Stimulated activated CD8-positive, alpha-beta memory T cell treated with anti-CD3 and anti-CD28 coated beads, Interleukin-2, amount 100 ng/mL, for 48 hours (primary cell): ENCODE measurements at places on chromosomes 4 and X.

DNA sequence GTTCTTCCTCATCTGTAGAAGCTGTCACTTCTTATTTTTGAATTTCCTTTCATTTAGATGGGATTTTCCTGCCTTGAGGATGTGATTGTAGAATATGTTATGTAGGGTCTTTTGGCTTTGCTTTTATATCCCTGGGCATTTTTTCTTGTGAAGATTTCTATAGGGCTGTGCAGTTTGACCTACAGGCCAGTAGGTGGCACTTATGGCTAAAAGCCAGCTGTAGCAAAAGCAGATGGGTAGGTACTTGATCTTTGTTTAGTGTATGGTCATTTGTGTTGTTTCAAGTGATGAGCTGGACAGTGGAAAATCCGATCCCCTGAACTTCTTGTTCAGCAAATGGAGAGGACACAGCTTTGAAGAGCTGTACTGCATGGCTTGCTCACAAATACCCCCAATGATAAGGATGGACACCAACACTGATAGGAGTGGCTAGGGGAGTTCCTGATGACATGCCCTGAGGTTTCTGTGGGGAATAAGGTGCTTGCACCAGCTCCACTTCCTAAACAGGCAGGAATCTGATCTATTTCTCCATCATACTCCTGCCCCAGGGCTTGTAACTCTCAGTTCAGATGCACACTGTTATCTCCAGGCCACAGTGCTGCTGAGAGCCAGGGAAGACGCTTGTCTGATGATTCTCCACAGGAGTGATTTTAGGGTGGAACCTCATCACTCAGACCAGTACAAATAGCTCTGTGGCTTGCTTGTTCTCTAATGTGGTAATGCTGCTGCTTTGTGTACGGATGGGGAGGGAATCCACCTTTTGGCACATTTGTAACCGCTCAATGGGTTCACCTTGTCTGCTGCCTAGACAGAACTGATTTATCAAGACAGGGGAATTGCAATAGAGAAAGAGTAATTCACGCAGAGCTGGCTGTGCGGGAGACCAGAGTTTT, 417.1 kb upstream of the MAGEB16 start:
- no peak for DNase-seq

GRCh38 chrX:150032742-150033141, 94.5 kb upstream of the EOLA2 start:
- DNase-seq = no peak

- no peak for DNase-seq
These were observed 131.2 kb upstream of the STX18 start for GRCh38 chr4:4673070-4673469.

DNA sequence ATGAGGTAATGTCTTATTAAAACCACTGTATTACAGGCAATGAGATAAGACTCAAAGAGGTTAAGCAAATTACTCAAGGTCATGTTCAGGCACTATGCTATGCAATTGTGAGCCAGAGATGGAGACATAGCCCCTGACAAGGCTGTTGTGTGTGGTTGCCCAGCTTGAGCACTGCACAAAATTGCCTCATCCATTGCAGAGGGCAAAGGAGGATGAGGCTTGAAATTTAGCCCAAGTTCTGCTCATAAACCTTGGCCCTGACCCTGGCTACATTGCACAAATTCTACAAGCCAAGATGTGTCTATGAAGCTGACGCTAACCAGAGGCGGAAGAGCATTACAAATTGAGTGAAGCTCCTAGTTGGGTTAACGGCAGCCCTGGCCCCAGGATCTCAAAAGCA, 65.6 kb upstream of the PGM2 start:
- DNase-seq = no peak

DNA sequence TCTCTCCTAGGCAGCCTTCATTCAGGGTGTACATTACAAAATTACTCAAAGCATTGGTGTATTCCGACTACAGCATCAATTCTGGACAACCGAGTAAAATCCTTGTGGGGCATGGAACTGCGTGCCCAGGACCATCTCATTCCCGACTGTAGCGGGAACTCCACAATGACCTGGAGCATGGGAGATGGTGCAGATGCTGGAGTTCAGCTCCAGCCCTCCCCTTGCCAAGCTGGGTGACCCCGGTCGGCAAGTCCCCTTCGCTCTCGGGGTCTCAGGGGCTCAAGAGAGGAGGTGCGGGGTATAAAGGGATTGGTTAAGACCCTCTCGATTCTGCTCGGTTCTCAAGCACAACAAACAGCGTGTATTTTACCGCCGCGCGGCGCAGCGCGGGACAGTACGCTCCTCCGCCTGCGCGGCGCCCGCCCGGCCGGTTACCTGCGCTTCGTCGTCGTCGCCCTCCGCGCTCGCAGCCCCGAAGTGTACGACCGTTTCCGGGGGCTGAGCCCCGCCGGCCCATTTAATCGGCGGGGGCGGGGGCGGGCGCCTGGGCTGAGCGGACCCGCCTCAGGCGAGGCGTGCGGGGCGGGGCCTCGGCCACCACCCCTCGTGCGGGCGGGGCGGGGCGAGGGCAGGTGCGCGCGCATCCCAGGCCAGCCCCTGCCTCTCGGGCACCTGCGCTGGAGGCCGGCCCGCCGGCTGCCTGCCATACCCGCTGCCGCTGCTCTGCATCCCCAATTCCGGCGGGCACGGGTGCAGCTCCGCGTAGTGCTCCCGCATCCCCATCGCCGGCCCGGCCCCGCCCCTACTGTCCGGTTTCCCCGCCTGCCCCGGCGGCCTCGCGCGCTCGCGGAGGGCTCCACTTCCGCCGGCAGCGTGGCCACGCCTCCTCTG, at the start of gene G6PD:
TSS of gene G6PD (minus strand) at position 493 of the 891 bp plus-strand sequence. CDS start 691 bp downstream, outside the sequence.
- DNase-seq = peak; percentile 74

DNA sequence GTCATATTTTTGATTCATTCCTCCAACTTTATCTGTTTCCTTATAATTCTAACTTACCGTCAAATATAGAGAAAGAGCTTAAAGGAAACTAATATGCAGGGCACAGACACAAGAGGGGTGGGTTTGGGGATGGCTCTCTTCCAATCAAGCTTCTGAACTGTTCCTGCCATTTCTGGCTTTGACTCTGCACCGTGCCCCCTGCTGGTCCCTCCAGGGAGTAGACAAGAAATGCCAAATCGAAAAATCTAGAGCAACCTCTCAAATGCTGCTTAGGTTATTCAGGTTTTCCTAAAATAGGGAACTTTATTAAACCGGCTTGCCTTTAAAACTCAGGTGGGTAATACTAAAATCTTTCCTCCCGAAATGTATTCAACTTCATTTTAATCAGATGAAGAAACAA, 39.8 kb upstream of the VCX3A start:
- DNase-seq = no peak

DNA sequence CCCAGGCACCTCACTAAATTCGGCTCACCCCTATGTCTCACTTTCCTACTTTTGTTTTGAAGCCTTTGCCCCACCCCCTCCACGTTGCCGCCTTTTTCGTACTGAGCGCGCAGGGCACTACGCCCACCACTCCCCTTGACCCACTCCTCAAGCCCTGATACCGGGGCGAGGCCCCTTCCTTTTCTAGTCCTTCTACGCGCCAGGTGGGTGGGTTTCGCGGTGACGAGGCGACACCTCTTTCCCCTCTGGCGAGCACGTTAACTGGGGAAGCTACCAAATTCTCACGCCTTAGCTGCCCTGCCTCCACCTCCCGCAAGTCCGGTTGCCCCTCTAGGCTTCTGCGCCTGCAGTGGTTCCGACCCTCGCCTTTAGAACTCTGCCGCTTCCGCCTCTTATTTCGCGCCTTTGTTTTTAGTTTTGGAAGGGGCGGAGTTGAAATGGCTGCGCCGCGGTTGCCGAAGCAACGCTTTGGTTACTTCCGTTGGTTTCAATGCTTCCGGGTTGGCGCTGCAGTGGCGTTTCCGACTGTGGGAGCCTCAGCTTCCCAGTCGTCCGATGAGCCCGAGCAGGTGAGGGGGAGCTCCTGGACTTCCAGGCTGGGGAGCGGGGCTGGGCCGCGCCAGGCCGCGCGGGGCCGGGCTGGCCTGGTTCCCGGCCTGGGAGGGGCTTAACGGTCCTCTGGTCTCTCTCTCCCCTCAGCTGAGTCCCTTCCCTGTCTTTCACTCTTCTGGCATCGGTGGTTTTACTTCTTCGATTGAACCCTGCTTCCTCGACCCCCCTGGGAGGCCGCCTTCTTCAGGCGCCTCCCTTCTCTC, at the start of gene SLC25A14:
TSS of gene SLC25A14 (plus strand) at position 512 of the 815 bp plus-strand sequence. CDS start 360 bp downstream, outside the sequence.
- DNase-seq = peak; percentile 47

DNA sequence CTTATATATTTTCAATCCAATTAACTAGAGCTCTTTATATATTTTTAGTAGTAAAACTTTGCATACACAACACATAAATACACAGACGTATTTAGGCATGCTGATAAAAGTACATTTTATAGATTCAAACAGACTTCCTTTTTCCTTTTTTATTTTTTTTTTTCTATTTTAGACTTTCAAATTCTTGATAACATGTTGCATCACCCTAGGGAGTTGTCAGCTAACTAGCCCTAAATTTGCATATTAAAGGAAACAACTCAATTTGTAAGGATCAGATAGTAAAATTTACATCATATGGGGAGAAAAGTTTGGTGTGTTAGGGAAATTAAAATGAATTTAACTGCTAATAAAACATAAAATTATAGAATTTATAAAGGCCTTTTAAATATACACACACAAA, 47.4 kb upstream of the APOOL start:
- no peak for DNase-seq

DNA sequence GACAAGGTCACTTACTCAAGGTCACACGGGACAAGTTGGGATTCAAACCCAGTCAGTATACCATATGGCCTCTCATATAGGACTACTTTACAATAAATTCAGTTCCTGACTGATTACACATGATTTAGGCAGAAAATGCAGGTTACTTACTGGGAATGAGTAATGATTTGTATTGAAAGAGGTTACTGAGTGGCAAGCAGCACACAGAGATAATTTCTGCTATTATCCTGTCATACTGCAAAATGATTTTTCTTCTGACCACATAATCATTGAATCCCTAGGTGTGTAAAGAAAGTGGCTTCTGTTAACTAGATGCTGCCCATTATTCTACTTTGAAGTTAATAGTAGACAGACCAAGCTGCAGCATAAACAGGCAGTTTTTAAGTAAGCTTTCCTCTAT, 8.2 kb downstream of the FREM3 start:
- no peak for DNase-seq

- no peak for DNase-seq
These were observed 10.7 kb upstream of the WDR17 start for GRCh38 chr4:176054942-176055341.

GRCh38 chr4:183508697-183509335, 4.0 kb downstream of the ING2 start:
- DNase-seq = no peak

GRCh38 chr4:60089546-60090273, 1110.4 kb upstream of the ADGRL3 start:
- DNase-seq = no peak

DNA sequence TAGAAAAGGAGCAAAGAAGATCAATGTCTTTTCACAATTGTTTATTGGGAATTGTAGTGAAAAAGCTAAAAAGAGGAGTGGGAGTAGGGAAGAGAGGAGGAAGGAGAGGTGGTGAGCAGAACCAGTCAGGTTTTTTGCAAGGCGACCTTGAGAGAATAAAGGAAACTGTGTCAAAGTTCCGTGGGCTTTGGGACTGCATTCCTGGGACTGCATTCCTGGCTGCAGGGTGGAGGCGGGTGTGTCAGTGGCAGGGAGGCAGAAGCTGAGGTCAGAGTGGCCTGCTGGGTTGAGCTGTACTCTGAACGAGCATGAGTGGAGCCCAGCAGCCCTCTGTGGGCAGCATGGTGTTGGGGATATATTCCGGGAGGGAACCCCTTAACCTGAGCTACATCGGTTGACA, 66.8 kb upstream of the UCP1 start:
- DNase-seq = no peak

GRCh38 chr4:101284546-101284945, 62.8 kb downstream of the PPP3CA start:
- no peak for DNase-seq

- no peak for DNase-seq
These were observed 1.6 kb upstream of the NDST3 start for GRCh38 chr4:118032691-118033090.

- DNase-seq = no peak
These were observed 4.7 kb upstream of the JAKMIP1 start for GRCh38 chr4:6204871-6205566.

- no peak for DNase-seq
These were observed 914.5 kb downstream of the STIM2 start for GRCh38 chr4:27775156-27775555.

- no peak for DNase-seq
These were observed 33.4 kb upstream of the KLHL34 start for GRCh38 chrX:21691512-21692018.

DNA sequence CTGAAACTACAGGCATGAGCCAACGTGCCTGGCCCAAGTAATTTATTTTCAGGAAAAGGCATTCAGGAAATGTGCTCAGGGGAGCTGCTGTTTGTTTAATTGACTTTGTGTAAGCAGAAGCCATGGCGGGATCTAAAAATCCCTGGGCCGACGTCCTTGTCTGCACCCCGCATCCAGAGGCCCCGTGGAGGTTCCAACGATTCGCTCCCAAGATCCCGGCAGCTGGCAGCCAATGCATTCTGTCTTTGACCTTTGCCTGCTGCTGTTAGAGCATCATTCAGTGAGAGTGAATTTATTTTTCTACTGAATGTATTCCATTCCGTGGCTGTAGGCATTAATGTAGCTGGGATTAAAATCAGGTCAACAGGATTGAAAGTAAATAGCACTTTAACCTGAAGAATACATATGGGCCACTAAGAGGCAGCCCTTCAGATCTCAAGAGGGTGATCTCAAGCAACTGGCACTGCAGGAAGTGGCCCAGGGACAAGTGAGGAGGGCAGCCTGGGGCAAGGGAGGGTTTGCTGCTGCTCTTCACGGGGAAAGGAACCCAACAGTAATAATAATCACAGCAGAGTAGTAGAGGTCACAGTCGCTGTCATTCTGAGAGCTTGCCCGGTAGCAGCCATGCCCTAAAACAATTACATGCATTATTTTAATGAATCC, 75.2 kb downstream of the PSAPL1 start:
- DNase-seq = no peak

GRCh38 chr4:114302472-114302871, 296.1 kb upstream of the UGT8 start:
- DNase-seq = no peak

GRCh38 chr4:67638136-67638535, 62.8 kb downstream of the UBA6 start:
- DNase-seq = no peak

GRCh38 chrX:65610481-65610880, 57.0 kb upstream of the MSN start:
- no peak for DNase-seq

DNA sequence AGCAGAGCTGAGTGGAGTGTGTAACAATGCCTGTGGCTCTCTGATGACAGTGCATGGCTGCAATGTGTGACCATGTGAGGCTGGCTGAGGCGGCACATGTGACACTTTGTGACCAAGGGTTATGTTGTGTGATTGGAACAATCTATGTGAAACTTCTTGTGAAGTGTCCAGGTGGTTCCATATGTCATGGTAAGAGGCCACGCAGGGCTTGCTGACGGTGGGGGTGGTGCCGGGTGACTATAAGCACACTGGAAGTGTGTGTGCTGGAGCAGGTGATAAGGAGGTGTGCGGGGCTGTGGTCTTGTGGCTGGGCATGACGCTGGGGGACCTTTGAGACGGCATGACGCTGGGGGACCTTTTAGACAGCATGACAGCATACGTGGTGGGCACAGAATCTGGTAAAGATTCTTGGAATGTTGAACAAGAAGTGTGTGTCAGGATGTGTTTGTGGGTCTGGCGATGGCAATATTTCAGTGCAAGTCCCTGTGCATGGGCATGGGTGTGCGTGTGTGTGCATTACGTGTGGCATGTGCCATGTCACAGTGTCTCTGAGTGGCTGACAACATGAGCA, 7.4 kb upstream of the HDAC6 start:
- no peak for DNase-seq
